ENCODE measurements at places on chromosomes 6 and 20.

DNA sequence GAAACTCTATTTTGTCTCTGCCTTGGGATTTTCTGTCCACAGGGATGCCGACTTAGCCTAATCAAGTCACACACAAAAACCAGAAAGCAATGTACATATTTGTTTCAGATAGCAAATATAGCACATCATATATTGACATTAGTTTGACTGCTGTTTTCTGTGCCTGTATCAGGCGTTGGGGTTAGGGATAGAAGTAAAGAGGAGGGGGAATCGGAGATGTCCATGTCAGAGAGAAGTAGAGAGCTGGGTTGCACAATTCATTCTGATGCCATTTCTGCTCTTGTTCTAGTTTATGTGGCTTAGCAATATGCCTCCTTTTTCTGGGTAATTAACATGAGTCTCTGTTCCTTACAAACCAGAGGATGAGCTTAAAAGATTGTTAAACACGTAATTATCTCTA, 14.7 kb upstream of the IPCEF1 start:
- DNase-seq: no peak

GRCh38 chr20:14431568-14431967, 94.2 kb upstream of the FLRT3 start:
- DNase-seq: no peak

DNA sequence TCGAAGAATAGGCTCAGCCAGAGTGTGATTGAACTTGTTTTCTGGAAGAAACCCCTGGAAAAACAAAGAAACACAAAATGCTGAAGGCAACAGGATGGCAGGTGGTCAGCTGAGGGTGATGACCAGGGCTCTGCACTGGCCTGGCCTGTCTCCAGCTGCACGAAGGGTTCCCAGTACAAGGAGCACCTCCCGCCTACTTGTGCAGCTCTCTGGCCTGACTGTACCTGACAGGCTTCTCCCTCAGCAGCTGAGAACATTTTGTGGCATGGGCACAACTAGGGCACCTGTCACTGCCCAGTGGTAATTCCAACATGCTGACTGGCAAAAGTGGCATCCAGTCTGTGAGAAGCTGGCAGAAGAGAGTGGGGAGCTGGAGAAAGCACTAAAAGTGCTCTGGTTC, 38.8 kb upstream of the EMILIN3 start:
- no peak for DNase-seq

- no peak for DNase-seq
Measured at GRCh38 chr6:18545726-18546125, 158.6 kb downstream of the RNF144B start.

DNA sequence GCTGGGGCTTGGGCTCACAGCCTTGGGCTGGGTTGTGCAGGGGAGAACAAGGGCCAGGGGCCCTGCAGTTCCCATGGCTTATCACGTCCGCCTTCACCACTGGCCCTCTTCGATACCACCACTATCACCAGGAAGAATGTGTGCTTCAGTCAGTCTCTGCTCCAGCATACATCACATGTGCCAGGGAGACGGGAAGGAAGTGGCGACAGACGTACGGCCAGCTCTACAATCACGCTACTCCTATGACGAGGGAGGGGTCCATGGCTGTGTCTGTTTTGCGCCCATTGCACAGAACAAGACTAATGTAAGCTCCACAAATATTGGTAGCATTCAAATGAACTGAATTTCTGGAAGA, 72.1 kb downstream of the TRAM2 start:
- DNase-seq: no peak

GRCh38 chr20:36745234-36745926, 510 bp downstream of the NDRG3 start:
- no peak for DNase-seq

DNA sequence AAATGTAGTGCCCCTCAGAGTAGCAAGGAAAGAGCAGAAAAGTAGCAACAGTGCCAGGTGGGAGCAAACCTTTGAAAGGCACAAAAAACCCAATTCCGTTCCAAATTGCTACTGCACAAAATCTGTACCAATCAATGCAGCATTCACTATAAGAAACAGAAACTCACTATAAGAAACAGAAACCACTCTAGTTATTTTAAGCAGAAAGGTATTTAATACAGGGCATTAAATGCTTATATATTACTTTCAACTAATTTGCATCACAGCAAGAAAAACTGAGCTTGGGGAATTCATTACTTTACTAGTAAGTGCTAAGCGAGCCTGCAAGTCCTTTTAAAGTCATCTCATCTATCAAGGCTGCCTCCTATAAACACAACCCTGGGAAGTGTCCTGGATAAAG, 116.5 kb upstream of the OLIG3 start:
- DNase-seq: no peak

DNA sequence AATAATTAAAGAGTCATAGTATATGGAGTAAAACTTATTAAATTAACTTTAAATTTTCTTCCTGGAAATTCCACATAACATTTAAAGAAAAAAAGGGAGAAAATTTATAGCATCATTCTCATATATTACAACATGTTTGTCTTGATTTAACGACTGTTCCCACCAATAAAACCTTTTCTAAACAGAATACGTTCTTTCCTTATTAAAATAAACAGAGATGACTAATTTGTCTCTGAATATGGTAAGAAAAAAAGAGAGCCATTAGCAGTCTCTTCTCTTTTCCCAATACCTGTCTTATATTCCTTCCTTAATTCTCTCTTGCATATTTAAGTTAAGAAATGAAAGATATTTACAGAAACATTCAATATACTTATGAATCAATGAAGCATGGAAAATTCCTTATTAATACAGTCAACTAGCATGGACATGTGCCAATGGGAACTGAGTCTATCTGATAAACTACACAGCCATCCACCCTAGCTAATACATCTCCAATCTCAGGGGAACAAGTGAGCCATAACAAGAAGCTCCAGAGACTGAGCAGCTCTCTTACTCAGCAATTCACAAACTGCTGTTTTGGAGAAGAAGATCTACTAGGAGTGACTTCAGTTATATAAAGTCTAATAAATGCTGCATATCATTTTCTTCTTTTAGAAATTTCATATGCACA, 347.1 kb upstream of the MANEA start:
- DNase-seq: no peak

DNA sequence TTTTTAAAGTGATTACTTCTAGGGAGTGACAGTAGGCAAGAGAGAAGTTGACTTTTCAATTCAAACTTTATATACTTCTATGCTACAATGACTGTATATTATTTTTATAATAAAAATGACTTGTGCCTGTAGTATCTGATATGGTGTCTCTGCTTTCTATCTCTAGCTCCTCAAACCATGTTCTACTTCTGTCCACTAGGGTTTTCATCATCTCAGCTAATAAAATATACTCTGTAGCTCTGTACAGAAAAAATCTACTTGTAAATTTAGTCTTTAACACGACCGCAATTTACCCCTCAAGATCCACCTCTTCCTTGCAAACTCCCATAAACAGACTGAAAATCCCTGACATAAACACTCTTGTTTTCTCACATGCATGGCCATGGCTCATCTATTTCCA, 42.3 kb downstream of the HBS1L start:
- DNase-seq: no peak

GRCh38 chr6:16810411-16810810, 49.2 kb upstream of the ATXN1 start:
- DNase-seq: no peak

GRCh38 chr6:24858177-24858653, 59.5 kb upstream of the ARMH2 start:
- peak; percentile 24 for DNase-seq

GRCh38 chr6:127516662-127517273, 2.4 kb downstream of the MTCL3 start:
- peak; percentile 66 for DNase-seq

GRCh38 chr6:106300944-106301343, 24.6 kb downstream of the ATG5 start:
- peak; percentile 16 for DNase-seq

DNA sequence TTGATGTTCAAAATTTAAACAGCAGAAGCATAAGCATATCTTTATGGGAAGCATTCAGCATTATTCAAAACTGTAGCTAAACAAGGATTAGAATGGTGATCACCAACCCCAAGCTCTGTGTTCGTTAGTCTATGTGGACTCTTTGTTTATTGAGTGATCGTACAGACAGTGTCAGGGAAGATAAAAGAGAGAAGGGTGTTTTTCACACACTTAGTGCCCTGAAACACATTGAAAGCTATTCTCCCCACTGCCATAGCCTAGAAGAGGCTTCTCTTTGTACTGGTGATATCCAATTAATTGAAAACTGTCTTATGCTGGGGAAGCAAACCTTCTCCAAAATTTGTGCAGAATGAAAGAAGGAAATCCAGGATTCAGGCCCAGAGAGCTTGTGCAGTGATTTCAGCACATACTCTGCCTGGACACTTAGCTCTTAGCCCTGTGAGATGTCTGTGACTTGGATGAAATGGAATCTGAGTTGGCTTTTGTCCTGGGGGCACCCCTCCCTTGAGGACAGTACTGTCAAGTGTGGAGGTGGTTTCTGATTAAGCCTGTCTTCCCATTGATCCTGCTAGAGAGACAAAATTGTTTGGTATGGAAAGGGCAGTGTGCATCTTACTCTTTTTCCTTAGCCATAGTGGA, 125.7 kb upstream of the MTHFD1L start:
- no peak for DNase-seq

- DNase-seq: no peak
Measured at GRCh38 chr20:51419231-51419630, 123.3 kb downstream of the NFATC2 start.

DNA sequence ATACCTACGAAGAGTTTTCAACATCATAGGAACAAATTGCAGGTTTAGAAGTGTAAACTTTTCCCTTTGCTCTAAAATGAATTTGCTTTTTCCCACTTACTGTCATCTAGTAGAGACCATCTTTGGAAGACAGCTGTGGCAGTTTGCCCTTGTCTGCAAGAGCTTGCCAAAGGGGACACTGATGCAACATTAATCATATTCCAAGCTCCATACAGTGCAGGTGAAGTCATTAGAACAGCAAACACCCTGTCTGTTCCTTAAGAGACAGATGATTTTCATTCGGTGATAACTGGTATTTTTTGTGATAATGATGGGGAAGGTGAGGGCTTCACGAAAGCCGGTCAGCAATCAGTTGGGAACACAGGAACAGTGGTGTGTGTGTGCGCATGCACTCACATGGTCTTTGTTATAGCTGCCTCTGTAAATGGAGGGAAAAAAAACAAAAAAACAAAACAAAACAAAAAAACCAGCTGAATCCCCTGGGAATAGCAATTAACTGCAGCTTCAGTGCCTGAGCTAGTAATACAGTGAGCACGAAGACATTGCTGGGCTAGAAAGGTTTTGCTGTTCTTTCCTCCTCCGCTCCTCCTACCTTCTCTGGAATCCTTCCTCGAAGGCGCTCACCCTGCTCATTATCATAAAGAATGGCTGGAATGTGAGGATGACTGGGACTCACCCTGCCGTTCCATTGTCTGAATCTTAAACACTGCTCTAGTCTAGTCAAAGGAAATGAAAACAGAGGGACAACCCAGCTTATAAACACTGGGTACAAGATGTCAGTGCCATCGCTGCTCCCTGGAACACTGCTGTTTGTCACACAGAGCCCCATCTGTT, 35.2 kb upstream of the KIF13A start:
- DNase-seq: peak; percentile 1

DNA sequence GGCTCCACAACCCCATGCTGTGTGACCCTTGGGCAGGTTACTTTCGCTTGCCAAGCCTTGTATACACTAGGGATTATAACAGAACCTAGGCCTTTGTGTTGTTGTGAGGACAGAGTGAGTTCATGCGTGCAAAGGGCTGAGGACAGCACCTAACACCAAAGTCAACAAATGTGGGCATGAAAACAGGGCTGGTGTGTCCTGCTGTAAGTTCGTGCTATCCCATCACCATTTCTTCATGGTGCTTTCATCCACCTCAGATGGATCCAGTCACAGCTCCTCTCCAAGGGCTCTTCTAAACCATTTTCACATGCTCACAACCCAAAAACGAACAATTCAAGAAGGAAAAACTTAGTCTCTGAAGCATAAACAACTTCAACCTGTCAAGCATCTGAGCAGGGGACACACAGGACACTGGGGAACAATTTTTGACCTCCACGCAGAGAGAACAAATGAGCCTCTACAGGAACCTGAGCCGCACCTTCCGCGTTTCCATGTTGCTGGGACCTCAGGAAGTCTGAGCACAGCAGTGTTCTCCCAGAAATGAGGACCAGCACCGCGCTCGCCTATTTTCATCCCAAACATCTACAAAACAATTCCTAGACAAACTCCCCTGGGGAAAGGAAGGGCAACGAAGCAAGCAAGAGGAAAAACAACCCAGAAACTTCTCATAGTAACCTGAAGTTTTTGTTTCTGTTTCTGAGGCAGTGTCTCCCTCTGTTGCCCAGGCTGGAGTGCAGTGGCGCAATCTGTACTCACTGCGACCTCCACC, 3.1 kb downstream of the LRP11 start:
- DNase-seq: no peak

DNA sequence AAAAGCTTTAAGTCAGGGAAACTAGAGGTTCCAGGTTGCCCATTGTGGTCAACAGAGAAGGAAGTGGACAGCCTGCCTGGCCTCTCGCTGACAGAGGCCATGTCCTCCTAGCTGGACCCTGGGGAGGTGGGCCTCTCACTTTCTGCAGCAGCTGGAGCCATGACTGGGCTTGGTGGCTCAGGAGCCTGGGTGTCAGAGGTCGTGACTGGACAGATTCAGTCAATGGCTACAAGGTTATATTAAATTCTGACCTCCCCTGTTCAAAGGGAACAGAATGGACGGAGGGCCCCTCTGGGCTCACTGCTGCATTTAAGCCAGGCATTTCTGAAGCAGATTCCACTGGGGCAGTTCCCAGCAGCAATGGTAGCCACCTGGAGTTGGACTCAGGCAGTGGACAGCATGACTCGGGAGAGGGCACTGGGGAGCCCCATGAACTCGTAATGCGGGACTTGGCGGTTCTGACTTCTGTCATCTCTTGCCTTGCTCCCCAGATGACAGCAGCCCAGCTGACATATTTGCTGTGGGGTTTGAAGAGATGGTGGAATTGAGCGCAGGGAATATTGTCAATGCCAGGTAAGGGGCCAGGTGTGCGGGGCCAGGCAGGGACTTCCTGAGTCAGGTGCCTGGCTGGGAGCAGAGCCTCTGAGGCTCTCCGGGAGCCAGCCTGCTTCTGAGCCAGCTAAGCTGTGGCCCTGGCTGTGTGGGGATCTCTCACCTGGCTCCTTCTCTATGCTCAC, 86.7 kb downstream of the SYNJ2 start:
- DNase-seq: no peak

- DNase-seq: no peak
Measured at GRCh38 chr6:36850021-36850420, 10.8 kb upstream of the CPNE5 start.

DNA sequence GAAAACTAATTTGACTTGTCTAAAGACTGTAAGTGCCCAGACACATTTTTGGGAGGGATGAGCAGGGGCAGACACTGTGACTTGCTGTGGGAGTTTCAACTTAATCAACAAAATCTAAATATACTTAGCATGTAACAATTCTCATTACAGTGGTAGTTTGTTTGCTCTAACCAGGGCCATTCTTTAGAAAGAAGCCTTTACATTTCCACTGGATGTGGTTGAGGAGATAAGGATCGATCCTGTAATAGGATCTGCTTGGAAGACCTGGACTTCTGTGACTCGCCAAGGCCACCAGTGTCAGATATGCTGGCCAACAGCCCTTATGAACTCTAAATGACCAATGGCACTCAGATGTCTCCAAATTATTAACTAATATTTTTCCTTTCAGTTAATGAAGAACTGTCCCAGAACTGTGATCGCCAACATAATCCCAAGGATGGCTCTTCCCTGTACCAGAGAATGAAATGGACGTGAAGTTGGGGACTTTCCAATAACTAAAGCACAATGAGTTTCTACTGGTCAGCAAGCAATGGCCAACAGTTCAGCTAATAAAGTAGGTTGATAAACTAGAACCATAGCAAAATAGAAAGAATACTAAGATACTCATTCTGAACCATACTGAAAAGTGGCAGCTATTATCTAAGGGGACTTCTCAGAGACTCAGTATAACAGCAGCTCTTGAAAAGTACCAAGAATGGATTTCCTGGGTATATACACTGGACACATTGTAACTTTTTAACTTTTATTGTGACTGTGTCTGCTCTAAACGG, 7.5 kb downstream of the SMLR1 start:
- no peak for DNase-seq

All from GM10248 (cell line).